A673 (cell line): ENCODE measurements at places on chromosomes 11 and 22.
A peak's percentile ranks its signal among the peaks of the same experiment; 100 is the strongest.

DNA sequence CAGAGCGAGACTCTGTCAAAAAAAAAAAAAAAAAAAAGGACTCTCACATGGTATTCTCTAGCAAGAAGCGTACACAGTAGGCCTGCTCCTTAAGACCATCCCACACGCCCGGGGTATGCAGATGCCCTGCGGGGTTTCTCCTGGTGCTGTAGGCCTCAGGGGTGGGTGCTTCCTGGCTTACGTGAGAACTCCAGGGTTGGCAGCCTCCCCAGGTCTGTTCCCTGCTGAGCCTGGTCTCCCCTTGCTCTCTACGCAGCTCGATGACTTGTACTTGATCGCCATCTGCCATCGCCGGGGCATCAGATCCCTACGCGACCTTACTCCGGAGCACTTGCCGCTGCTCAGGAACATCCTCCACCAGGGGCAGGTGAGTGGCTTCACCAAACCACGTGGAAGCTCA is 12.4 kb upstream of the ST3GAL4 start:
- no peaks in the 10 kb centered on the region for H3K27me3 ChIP-seq
- H3K4me1 ChIP-seq: peaks cover 38% of the 10 kb centered on the region
- no peak overlapping the region for H3K4me3 ChIP-seq
- peak overlapping the region; percentile 10 for H3K27ac ChIP-seq

DNA sequence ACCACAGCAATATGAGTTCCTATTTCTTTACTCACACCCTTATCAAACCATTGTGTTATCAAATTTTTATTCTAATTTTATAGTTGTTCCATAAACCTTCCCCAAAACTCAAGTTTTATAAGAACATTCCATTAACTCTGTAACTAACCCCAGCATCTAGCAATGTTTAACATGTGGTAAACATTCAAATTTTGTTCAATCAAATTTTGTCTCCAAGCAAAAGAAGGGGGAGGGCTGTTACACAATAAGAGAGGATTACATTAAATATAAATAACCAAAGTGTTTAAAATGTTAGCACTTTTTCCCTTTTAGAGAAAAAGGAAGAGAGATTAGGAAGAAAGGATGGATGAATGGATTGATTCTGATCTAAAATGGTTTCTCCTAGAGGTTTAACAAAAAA is 20.5 kb downstream of the RBFOX2 start:
- no peak for DNase-seq
- no peaks in the 10 kb centered on the region for H3K27me3 ChIP-seq
- no peaks in the 10 kb centered on the region for H3K36me3 ChIP-seq
- peaks cover 30% of the 10 kb centered on the region for H3K4me1 ChIP-seq

DNA sequence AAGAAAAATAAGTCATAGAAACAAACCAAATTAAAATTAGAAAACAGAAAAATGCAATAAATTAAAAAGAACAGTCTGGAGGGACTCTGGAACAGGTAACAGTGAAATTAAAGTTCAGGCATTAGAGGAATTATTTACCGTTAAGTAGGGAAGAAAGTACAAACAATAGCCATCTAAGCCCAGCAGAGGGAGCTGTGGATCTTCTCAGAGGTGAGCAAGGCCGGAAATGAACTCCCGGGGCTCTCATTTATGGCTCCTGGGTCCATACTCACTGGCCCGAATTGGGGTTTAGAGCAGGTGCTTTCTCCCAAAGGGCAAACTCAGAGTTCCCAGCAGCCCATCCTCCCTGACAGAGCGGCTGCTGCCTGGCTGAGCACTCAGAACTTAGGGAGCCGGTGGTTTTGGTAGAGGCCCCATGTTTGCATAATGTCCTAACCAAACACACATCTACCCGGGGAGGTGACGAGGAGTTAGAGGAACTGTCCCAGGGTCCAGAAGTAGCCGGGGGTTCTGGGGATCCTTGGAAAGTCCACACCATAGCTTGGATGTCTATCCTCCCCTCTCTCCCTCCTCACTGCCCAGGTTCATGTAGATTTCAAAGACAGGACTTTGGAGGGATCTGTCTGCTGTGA is 87.8 kb upstream of the VPREB1 start:
- H3K27ac ChIP-seq: no peak overlapping the region
- no peak overlapping the region for H3K4me3 ChIP-seq
- H3K4me1 ChIP-seq: no peaks in the 10 kb centered on the region
- no peaks in the 10 kb centered on the region for H3K36me3 ChIP-seq
- H3K27me3 ChIP-seq: peaks cover 27% of the 10 kb centered on the region

DNA sequence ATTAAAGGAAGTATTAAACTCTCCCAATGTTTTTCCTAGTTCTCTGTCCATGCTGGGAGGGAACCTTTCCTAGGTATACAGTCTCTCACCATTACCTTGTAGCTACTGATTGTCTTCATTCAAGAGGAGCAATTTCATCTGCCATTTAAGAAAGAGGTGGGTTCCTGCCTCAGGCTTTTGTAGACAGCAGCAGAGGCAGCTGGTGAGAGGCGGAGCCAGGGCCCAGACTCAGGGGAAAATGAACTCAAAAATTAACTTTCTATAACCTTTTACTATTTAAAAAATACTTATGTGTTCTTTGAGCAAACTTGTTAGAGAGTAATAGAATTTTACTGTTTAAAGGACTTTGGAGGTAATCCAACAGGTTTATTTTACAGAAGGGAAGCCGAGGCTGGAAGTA is 133.0 kb downstream of the SNX19 start:
- peak overlapping the region; percentile 5 for H3K4me3 ChIP-seq
- peak; percentile 55 for DNase-seq
- H3K4me1 ChIP-seq: peaks cover 27% of the 10 kb centered on the region
- H3K36me3 ChIP-seq: no peaks in the 10 kb centered on the region
- peak overlapping the region; percentile 83 for H3K27ac ChIP-seq
- no peaks in the 10 kb centered on the region for H3K27me3 ChIP-seq
